ENCODE measurements at places on chromosomes 11 and 22.

- no peak for DNase-seq
Measured at GRCh38 chr11:62850911-62851806, 11.8 kb upstream of the WDR74 start.

GRCh38 chr11:110069158-110069737 is 23.9 kb upstream of the ZC3H12C start:
- no peak for DNase-seq

GRCh38 chr22:20298803-20299745 is 20.8 kb downstream of the DGCR6L start:
- DNase-seq: peak; percentile 18

DNA sequence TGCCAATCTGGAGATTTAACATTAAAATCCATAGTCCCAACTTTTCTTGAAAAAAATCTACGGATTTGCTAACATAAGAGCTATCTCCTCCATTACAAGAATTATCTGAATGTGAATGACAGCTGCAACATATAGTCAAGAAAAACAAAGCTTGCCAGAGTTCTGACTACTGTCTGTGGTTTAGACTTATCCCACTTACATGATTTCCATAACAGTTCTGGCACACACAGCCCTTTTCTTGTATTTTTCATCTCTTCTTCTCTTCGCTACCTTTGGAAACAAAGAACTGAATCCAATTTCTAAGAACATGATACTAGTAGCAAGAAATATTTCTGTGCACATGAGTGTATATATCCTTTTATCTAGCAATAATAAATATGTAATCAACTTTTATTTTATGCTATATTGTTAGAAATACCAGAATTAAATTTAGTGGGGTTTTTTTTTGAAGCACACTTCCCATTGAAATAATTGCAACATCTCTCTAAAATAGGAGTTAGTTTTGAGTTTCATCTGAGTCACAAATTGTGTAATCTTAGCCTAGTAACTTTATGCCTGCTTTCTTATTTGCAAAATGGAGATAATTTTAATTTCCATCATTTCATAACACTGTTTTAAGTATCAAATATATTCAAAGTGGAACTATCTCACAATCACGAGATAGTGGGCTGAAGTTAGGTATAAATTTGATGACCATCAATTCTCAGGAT is 1217.6 kb downstream of the JRKL start:
- DNase-seq: no peak

DNA sequence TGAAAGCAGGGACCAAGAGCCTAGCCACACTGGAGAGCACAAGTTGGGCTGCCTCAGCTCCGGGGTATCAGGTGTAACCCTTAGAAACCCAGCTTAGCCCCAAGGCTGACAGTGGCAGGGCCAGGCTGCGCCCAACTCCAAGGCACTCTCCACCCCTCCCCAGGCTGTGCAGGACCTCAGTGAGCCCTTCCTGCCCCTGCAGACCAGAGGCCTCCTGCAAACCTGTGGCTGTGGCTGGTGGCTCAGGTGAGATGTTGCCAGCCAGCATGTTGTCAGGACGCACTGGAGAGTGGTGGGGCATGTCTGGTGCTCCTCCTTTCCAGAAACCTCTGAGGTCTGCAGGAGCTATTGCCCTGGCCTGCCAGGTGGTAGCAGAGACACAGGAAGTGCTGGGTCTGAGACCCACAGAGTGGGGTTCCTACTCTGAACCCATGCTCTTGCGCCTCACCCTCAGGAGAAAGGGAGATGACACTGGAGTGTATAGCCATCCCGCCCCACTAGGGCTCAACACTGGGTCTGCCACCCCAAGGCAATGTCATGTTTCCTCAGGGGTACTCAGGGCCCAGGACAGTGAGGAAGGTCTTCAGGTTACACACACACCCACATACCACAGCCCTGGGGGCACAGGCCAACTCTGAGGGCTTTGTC is 2.4 kb upstream of the SCARF2 start:
- DNase-seq: no peak

GRCh38 chr22:30572840-30573593 is 1.4 kb downstream of the GAL3ST1 start:
- DNase-seq: no peak

- DNase-seq: no peak
Measured at GRCh38 chr11:35330931-35331330, 88.4 kb downstream of the SLC1A2 start.
